ENCODE measurements at places on chromosomes 16 and 17. TPM values are rescaled to one million over a fixed set of nuclear protein-coding genes. Genes with fewer than 3 reads are reported as not detected.

DNA sequence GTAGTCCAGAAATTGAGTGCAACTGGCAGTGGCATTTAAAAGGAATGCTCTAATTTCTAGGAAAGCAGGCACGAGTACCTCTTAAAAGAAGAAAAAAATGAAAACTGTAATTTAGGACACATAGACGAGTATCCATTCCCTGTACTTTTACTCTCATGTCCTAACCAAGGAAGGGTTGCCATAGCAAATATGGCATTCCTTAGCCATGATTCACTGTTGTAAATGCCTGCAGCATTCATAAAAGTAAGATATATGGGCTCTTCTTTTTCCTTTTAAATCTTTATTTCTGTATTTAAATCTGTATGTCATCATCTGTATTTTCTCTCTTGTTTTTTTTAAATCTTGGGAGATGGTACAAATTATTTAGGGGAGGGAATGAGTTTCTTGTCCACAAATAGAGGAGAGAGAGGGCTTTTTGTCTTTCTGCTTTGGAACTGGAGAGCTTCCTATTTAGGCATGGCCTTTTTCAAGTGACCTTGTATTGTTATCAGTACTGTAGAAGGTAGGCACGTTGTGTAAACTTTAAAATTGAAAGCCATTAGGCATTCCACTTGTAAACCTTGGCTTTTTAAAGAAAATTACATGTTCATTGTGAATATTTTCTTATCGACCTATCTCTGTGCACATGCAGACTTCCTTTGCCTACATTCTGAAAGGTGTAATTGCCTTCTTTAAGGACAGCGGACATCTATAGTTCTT is 50.0 kb downstream of the TENT4B start:
- DNase-seq: peak; percentile 90

DNA sequence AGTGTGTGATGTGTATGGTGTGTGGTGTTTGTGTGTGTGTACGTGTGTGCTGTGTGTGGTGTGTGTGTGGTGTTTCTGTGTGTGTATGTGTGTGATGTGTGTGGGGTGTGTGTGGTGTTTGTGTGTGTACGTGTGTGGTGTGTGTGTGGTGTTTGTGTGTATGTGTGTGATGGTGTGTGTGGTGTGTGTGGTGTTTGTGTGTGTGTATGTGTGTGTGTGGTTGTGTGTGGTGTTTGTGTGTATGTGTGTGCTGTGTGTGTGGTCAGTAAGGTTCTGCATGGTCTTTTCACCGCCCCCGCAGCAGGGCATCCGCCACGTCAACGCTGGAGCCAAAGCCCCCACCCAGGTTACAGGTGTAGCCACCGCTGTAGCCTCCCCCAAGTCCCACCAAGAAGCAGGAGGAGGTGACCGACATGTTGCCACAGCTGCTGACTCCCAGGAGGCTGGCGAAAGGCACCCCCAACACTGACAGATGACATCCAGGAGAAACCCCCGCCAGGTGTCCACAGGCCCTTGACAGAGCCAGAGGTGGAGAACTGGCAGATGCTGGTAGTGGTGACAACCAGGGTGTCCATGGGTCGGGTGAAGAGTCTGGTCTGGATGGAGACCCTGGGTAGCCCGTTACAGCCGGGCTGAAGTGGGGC is 9.3 kb upstream of the KRT17 start:
- no peak for DNase-seq

DNA sequence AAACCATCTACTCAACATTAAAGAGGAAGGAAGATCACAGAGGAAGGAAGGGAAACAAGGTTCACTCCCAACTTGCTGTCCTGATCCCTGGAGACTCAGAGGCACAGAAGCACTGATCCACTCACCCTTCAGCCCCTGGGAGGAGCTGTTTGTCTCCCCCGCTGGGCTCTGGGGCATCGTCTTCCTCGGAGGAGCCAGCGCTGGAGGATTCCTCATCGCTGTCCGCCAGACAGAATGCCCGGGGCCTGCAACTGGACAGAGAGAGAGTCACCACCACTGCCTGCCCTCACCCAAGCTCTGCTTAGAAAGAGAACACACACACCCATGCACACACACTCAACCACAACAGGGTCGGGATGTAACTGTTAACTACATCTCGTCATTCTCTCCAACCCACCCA is 24.8 kb upstream of the ERN1 start:
- no peak for DNase-seq

- DNase-seq: no peak
Measured at GRCh38 chr16:85998868-85999729, 100.1 kb downstream of the IRF8 start.

DNA sequence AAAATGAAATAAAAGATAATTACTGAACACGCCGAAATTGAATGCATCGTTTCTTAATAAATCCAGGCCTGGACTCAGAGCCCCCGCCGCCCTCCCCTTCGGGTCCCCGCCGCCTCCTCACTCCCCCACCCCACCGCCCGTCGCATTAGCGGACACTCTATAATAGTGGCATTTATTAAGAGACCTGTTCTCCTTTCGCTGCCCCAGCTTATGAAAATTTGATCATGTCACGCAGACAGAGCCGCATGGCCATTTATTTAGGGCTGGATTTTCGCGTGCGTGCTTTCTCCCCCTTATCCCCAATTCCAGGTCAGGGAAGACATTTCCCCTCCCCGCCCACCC is 6.3 kb upstream of the HOXB2 start:
- DNase-seq: no peak

- DNase-seq: no peak
Measured at GRCh38 chr16:85696781-85697180, 8.0 kb upstream of the GINS2 start.

DNA sequence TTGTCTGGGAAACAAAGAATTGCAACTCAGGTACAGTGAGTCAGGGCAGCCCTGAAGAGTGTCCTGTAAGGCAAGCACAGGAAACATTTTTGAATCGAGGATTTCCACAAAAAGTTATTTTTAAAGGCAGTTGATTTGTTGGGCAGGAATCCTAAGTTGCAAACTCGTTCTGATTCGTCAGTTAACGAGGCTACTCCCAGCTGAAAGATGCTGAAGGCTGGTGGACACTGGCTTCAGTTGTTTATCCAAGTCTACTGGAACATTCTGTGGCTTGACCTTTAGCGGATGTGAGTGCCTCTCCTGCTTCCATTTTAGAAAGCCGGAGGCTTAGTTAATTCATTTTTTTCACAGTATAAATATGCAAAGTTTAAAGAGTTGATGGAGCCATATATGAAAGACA is 84.2 kb downstream of the KCNJ12 start:
- DNase-seq: peak; percentile 47

DNA sequence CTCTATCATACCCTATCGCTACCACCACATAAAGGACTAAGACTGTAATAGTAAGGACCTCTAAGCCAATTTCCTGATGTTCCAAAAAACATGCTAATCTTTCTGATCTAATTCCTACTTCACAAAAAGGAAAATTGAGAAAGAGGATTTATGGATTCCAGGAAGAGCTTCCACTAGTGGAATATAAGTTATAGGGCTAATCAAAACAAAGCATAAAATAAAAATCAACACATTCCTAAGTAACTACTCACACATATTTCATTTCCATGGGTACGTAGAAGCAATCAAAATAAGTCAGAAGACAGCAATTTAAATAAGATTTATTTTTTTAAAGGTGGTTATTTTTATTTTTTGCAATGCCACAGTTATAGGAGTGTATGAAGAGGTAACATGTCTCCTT is 12.4 kb downstream of the CCDC43 start:
- DNase-seq: no peak

- no peak for DNase-seq
Measured at GRCh38 chr17:11779892-11780291, 181.6 kb downstream of the DNAH9 start.

DNA sequence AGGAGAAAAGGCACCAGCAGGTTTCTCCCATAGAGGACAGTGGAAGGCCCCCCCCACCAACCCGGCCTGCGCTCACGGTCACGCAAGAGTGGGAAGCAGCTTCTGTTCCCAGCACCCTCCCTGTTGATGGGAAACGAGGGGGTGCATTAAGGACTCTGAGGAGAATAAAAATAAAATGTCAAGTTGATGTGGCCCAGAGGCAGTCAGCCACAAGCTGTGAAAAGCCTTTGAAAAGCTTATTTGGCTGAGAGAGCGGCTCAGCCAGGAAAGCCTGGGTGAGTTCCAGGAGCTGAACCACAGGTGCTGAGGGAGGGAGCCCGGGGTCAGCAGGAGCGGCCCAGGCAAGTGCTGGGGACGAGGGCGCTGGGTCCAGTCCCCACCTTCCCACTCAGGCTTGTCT is 26.9 kb upstream of the SPATA32 start:
- DNase-seq: no peak

The TMEM238L gene
- total RNA-seq: not detected

The HOXB1 gene
- not detected for total RNA-seq

The OTOA gene
- total RNA-seq: 0.11 TPM

The PDK2 gene
- total RNA-seq: 3.3 TPM

The TOX3 gene
- total RNA-seq: not detected

The RNF157 gene
- 0.10 TPM for total RNA-seq
